ENCODE measurements at places on chromosomes 12 and 14.

- DNase-seq: no peak
Observed at GRCh38 chr14:93765155-93765554, 23.1 kb downstream of the PRIMA1 start.

- no peak for DNase-seq
Observed at GRCh38 chr14:59123975-59124374, 64.5 kb upstream of the DAAM1 start.

DNA sequence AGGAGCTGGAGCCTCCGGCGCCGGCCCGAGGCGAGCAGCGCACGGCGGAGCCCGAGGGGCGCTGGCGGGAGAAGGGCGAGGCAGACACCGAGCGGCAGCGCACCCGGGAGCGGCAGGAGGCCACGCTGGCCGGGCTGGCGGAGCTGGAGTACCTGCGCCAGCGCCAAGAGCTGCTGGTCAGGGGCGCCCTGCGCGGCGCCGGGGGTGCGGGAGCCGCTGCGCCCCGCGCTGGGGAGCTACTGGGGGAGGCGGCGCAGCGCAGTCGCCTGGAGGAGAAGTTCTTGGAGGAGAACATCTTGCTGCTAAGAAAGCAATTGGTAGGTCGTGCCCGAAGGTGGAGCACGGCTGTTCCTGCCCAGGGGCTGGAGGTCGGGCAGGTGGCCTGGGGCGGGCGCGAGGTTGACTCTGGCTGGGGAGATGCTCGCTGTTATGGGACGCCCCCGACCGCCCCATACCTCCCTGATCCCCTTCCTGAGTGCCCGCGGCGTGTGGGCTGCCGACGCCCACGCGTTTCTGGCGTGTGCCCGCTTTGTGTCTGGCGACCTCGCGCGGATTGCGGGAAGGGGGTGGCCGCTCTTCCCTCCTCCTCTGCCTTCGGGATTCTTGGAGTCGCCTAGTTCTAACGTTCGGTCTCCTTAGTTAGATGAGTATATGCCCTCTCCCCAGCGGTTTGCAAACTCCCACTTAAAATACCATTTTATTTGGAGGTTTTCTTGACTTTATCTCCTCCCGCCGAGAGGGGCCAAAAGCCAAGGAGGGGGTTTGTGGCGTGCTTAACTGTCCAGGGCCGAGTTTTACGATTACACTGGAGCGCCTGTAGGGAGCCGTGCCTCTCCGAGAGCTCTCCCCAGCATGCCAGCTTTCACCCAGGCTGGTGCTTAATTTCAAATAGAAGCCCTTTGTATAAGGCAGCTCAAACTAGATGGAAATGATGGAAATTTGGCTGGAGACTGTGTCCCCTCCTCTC is 752 bp downstream of the DACT1 start:
- no peak for DNase-seq

DNA sequence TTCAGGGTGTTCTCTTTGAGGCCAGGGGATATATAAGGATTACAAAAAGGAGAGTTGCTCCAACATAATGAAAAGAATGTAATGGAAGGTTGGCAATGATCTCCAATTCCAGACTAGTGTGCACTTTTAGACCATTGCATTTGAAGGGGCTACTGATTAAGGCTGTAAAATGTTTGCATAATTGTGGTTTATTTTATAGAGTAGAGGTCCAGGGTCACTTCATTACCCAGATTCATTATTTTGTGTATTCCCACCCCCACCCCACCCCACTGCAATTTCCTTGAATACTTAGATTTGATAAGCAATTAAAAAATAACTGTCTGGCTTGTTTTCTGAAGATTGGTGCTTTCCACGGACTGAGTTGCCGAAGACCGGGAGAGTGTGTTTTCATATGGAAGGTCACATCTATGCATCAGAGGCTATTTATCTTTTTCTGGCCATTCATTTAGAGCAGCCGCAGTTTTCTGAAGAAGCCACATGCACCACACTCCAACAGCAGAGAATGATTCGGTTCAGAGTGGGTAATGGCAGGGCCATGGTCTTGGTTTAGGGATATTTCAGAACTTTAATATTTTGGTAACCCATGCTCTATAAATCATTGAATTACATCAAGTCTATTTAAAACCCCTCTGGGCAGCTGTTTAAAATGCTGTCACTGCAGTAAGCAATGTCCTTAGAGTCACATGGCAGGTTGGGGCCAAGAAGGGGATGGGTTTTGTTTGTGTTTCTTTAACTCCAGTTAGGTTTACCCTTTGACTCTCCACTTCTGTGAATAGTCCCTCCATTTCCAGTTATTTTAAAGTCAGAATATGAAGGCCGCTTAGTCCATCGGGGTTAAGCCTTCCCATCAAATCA is 94.6 kb downstream of the TMEM30B start:
- no peak for DNase-seq

DNA sequence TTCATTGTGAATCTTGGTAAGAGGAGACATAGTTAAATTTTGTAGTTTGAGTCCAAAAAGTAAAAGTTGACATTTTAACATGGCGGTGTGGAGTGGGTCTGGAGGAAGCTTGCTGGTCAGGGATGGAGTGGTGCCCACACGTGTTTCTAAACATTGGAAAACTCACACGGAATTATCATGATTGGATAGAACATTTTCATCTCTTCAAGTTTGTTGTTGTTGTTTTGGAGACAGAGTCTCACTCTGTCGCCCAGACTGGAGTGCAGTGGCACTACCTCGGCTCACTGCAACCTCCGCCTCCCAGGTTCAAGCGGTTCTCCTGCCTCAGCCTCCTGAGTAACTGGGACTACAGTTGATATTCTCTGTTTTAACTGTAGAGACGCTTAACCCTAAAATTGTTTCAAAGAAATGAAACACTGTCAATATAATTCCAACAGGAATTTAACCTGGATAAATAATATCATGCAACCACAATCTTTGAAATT is 502 bp upstream of the MBIP start:
- DNase-seq: no peak

GRCh38 chr12:69546693-69547438 is 38.4 kb upstream of the CCT2 start:
- DNase-seq: no peak

DNA sequence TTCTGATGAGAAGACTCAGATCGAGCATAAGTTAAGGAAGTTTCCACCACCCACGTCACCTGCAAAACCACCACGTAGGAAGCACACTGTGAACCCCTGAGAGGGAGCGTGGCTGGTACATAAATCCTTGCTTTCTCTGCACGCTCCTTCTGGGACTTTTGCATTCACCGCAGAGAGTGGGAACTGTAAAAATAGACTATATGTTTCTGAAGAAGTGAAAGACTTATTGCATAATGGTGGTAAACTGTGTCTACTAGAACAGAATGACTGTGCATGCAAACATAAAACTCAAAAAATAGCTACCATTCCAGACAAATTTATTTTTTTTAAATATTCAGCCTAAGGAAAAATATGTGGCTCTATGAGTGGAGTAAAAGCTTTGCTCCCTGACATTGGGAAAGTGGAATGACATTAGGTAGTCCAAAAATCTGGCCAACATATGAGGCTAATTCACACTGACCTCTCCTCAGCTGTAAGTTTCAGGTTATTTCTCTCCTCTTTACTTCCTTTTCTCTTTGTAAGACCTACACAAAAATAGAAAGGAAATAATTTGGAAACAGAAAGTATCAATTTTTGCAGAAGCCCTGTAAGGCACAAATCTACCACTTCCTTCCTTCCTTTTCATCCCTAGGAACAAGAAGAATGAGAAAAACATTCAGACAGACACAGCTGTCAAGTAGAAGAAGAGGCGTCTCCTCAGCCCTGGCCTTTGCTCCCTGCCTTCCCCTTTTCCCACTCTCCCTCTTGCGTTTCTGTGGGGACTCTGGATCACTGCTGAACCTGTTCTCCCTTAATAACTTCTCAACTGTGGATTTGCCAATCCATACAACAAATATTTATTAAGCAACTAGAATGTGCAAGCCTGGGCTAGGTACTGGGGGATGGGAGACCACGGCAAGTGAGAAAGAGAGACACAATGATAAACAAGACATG is 264.3 kb upstream of the FOXN3 start:
- DNase-seq: no peak

DNA sequence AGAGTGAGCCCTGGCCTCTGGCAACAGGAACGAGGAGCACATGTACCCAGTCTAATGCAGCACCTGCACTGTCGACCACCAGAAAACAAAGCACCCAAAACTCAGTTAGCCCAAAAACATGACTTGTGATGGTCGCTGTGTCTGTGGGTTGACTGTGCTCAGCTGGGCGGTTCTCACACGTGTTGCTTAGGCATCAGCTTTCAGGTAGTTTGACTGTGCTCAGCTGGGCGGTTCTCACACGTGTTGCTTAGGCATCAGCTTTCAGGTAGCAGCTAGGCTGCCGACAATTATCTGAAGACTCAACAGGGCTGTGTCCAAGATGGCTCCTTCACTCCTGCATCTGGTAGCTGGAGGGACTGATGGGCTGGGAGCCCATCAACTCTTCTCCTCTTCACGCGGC is 1.2 kb upstream of the LRCOL1 start:
- DNase-seq: no peak

- DNase-seq: no peak
Observed at GRCh38 chr14:86787717-86788116, 1205.3 kb downstream of the GALC start.

GRCh38 chr14:99545586-99545985 is 58.4 kb downstream of the CCDC85C start:
- DNase-seq: no peak

- DNase-seq: no peak
Observed at GRCh38 chr12:23550753-23551152, 398.7 kb downstream of the SOX5 start.

DNA sequence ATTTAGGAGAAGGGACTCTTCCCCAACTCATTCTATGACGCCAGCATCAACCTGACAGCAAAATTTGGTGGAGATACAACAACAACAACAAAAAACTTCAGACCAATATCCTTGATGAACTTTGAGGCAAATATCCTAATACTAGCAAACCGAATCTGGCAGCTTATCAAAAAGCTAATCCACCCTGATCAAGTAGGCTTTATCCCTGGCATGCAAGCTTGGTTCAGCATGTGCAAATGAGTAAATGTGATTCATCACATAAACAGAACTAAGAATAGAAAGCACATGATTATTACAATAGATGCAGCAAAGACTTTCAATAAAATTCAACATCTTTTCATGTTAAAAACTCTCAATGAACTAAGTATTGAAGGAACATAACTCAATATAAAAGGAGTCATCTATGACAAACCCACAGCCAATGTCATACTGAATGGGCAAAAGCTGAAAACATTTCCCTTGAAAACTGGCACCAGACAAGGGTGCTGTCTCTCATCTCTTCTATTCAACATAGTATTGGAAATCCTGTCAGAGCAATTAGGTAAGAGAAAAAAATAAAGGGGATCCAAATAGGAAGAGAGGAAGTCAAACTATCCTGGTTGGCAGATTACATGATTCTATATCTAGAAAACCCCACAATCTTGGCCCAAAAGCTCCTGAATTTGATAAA is 233.3 kb downstream of the CCDC59 start:
- DNase-seq: no peak

DNA sequence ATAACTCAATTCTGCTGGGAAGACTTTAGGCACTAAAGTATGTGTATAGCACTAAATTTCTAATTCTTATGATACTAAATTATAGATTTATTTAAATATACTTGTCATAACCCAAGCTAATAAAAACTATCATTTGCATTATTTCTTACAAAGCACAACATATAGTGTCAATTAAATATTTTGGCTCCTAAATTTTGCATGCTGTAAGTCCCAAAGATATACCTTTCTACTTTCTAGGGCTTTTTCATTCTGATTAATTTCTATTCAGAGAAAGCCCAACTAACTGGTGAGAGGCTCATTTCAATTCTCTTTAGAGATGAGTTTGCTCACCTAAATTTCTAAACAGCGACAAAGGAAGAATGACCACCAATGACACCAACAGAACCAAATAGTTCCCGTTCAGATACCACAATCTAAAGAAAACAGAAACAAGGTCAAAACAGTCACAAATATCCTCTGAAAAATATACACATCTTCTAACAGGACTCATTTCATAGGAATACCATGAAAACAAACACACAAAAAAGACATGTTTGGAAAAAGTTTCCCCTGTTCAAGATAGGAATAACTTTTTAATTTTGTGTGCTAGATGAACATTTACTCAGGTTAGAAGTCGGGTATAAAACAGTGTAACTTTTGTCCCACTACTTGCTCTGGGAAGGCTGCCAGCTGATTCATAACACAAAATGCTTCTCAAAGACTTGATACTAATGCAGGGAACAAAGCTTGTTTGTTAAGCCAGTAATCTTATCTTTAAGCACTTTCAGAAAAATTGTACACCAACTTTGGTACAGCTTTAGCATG is 7.6 kb downstream of the SLC38A2 start:
- no peak for DNase-seq

DNA sequence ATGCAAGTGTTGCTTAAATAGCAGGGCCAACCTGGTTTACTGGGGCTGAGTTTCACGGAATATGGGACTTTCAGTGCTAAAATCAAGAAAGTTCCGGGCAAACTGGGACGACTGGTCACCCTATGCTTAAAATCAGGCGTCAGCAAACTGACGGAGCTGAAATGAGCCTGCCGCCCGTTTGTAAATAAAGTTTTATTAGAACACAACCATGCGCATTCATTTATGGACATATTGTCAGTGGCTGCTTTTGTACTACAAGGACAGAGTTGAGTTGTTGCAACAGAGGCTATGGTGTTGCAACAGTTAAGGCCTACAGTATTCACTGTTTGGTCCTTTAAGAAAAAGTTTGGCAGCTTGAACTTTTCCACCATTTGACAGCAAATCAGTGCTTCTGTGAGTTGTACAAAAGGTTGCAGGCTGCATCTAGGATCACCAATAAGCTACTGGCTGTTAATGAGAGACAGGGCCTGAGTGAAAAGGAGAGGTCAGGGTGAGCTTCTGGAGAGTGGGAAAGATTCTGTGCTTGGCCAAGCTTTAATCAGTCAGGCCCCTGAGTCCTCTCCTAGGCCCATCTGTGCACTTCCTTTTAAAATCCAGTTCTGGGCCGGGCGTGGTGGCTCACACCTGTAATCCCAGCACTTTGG is 13.3 kb downstream of the SELPLG start:
- DNase-seq: no peak

DNA sequence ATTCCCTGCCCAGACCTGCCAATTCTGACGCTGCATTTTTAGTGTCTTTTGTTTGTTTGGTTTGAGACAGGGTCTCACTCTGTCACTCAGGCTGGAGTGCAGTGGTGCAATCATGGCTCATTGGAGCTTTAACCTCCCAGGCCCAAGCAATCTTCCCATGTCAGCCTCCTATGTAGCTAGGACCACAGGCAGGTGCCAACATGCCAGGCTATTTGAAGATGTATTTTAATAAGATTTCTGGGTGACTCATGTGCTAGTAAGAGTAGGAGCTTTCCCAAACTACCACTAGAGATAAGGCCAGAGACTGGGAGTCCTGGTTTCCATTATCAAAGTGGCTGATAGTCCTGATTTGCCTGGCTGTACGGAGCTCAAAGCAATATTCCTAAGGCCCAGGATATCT is 693.3 kb downstream of the MED13L start:
- no peak for DNase-seq

GRCh38 chr12:131140697-131141096 is 187.0 kb downstream of the ADGRD1 start:
- DNase-seq: no peak

GRCh38 chr12:63085120-63085519 is 65.9 kb downstream of the AVPR1A start:
- DNase-seq: no peak

Data from T-helper 17 cell (primary cell).